ENCODE measurements at places on chromosomes 5 and 9.

- DNase-seq, result no peak
These were observed 38.9 kb downstream of the SERINC5 start for GRCh38 chr5:80216753-80217596.

DNA sequence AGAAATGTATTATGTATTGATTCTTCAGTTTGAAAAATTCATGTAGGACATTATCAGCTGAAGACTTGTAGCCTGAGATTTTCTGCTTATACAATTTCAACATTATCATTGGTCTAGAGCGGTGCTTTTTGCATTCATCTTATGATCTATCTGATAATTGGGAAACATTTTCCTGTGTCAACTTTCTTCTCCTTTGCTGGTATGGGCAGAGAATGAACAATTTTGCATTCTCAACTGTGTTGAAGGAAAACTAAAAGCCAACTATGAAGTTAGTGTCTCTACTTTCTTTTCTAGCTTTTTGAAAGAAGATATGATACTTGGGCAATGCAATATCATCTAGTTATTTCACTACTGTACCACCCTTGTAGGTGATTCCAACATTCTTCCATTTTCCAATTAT lies 10.3 kb downstream of the ZFR start:
- DNase-seq, result no peak

DNA sequence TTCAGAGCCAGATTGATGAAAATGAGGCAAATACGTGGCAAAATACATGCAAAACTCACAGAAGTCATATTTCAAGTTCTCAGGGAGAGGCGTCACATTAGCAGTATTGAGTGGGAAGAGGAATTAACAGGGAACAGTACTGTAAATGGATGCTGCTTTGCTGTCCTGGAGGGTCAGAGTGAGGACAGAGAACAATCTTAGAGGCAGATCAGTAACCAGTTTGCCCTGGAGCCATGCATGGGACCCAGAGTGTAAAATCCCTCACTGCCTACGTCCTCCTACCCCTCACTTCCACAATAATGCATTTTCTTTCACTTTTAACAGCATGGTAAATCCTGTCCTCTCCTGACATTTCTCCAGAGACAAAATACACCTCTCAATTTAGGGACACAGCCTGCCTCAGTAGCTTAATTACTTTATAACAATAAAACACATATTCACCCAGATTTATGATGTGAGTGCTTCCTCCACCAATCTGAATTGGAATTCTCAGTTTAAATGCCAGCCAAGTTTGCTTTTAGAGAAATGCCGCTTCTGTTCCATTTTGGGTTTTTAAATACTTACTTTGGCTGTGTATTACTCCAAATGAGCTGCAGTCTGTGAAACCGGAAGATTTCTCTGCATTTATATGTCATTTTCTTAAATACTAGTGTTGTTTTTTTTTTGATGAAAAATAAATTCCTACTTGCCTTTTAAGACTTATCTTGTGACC lies 70.0 kb downstream of the LMNB1 start:
- no peak for DNase-seq

- no peak for DNase-seq
These were observed 25.5 kb upstream of the TRAF1 start for GRCh38 chr9:120951960-120952618.

DNA sequence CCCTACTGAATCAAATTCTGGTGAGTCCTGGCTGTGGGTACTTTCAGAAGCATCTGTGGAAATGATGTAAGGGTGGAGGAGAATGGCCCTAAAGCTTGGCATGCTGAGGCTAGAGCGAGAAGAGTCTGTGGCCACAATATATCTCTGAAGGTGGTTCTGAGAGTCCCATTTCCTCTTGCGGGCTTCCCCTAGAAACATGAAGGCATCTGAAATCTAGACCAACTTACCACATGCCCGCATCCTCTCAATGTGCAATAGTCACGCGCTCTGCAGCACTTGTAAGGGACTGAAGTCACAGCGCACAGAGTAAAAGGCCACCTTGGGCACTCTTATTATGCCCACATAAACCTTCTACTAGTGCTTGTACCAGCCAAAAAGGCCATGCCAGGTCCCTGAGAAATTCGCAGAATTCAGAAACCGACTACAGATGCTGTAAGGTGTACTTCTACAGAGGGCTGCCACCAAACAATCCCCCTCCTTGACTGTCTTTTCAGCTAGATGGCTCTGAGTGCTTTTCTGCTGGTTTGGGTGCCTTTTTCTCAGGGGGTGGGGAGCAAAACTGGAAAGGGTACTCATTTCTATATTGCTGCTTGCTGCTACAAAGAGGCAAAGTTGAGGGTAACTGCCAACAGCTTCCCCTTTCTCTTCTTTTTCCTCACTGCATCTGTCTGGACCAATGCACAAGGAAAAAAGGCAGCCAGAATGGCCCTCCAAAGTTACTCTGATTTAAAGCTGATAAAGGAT lies 107.3 kb downstream of the ZDHHC21 start:
- no peak for DNase-seq

DNA sequence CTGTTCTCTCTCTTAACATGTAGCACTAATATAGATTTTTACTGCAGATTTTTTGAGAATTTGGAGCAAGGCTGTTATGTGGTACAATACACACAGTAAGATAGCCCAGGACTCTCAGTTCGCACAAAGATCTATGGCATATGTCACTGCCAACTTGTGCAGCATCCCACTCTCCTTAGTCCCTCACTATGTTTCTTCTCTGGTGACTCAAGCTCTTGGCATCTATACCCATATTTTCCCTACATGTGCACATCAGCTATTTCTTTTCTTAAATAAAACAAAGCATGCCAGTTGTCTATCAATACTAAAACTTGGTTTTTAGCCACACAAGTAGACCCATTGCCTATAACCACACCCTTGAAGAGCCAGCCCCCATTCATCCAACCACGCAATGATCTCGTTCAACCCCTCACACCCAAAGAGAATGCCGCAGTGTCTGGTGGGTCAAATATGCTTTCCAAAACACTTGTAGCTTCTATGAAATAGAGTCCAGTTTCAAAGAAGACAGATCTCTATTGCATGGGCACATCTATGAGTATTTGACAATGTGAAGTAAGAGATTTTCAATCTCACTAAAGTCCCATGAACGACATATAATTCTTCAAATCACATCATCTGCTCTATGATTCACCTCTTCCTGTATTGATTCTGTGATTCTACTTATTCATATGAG lies 18.2 kb upstream of the IL7R start:
- DNase-seq, result no peak

DNA sequence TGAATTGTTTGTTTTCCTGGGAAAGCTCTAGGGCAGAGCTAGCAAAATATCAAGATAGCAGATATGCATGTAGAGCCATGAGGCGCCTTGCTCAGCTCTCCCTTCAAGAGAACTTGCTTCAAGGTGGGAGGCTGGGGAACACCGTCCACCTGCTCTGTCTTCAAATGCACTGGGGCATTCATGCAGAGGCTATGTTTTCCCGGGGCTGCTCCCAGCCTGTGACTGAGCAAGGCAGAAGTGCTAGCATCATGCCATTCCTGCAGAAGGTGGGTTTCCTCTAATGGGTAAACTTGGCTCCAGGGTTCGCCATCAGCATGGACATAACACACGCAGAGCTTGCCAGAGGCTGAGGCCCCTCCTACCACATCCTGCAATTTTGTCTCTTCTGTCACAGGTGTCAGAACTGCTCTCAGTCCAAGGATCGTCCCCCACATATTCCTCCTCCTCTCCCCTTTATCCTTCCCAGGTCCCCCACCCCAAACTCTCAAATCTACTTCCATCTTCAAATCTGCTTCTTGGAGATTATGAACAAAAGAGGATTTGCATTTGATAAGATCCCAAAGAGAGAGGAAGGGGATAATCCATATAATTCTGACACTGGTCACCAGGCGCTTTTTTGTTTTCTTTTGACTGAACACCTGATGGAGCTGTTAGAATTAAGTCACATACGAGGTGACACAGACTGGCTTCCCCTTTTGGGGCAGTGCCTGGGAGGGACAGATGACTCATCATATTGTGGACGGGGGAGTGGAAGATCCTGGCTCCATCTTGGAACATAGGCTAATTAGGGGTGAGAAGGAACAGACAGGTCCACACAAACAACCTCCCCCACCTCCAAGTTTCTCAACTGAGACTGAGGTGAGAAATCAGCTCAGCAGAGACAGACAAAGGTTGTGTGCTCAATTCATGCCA lies 85.0 kb upstream of the TAF11L2 start:
- no peak for DNase-seq

- DNase-seq, result no peak
These were observed 2.1 kb downstream of the CA9 start for GRCh38 chr9:35675732-35676392.

DNA sequence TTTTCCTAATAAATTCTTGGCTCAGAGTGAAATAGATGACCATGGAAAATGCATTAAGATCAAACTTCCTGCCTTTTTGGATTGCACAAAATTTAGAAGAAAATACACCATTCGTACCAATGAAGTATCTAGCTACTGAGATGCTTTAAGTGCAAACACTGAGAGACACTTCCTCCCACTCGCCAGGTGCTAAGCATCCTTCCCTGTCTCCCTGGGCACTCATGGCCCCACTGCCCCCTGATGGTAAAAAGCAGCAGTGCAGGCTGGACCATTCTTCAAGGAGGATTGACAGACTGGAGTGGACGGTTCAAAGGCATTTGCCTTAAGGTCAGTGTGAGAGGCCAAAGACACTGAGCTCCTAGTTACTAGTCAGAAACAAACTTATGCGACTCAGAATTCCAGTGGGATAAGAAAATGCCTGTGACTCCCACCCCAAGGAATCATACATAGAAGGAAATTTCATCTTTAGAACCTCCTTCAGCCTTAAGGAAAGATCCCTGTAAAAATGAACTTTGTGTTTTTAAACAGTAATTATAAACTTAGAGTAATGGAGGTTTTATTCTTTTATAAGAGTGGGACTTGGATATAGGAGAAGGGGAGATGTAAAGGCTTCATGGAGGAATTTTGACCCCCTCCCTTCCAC lies 86.0 kb upstream of the SLC30A5 start:
- peak; percentile 50 for DNase-seq

DNA sequence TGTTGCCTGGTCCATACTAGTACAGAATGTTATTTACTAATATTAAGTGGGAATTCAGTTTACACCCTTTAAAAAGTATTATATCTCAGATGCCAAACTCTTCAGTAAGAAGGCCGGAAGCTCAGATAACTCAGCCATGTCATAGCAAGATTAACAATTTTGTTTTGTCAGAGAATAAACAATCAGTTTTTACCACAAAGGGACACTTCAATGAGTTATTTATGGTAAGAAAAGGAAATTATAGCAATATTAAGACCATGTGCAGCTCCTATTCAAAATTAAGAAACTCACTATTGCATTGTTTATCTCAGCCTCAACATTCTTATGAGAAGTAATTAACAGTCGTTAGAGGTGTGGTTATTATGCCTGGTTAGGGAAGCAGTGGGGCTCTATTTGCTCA lies 13.1 kb upstream of the ARL15 start:
- DNase-seq, result no peak

DNA sequence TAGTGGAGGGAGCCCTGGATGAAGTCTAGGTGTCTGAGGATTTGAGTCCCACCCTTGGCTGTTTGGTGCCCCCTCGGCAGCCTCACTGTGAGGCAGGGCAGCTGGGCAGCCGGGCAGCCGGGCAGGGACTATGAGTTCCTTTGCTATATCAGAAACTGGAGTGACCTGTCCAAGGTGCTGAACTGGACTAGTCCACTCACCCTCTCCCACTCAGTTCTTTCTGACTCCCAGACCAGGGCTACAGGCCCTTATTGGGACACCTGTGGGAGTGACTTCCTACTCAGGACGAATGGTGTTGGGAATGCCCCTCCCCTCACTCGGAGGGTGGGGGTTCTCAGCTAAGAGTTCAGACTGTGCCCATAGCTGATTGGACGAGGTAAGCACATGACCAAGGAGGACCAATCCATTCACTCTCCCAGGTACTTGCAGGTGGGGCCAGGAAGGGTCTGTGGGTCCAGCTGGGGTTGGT lies 34.1 kb upstream of the RAPGEF1 start:
- no peak for DNase-seq

- DNase-seq, result no peak
These were observed 68.7 kb downstream of the ACTL7B start for GRCh38 chr9:108786901-108787689.

GRCh38 chr5:106140101-106140500 lies 1530.6 kb downstream of the EFNA5 start:
- DNase-seq, result no peak

GRCh38 chr9:107546859-107547258 lies 57.3 kb upstream of the KLF4 start:
- DNase-seq, result no peak

GRCh38 chr5:10699281-10699874 lies 61.7 kb downstream of the DAP start:
- DNase-seq, result no peak

- DNase-seq, result no peak
These were observed 38.0 kb downstream of the GTF3C4 start for GRCh38 chr9:132708239-132708638.

DNA sequence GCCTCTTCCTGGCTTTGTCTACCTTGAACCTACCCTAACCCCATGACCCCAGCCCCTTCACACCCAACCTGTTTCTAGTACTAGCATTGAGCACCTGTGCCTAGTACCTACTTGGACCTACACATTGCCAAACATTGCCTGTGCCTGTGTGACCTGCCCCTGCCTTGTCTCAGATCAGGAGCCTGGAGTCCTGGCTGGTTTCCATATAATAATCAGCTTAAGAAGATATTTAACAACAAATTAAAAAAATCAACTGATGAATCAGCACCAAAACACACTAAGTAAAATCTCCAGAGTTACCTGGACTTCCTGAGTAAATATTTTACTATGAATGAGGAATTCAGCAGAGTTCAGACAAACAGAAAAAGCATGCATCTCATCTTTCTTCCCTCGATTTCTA lies 17.7 kb downstream of the LPAR1 start:
- DNase-seq, result no peak

- DNase-seq, result no peak
These were observed 146.5 kb downstream of the PPP2R2B start for GRCh38 chr5:146731909-146732659.

DNA sequence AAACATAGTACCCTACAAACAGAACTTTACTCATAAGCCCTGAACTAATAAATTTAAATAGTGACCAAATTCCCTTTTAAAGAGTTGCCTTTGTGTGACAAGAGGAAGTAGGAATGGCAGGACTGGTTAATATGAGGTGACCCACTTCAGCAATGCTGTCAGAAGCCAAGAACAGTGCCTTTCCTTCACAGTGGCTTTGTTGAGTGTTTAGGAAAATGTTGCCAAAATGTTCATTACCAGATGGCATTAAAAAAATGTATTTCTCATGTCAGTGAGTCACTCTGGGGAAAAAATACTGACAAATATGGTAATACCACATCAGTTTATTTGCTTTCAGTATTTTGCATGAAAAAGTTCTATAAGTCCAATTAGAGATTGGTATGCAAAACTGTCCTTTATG lies 103.3 kb downstream of the DIRAS2 start:
- DNase-seq, result no peak

- DNase-seq, result no peak
These were observed 106.4 kb upstream of the NIPBL start for GRCh38 chr5:36770125-36770524.

- DNase-seq, result no peak
These were observed 92.8 kb downstream of the ANKH start for GRCh38 chr5:14778792-14779070.
